ENCODE measurements at places on chromosomes 1 and 21.

DNA sequence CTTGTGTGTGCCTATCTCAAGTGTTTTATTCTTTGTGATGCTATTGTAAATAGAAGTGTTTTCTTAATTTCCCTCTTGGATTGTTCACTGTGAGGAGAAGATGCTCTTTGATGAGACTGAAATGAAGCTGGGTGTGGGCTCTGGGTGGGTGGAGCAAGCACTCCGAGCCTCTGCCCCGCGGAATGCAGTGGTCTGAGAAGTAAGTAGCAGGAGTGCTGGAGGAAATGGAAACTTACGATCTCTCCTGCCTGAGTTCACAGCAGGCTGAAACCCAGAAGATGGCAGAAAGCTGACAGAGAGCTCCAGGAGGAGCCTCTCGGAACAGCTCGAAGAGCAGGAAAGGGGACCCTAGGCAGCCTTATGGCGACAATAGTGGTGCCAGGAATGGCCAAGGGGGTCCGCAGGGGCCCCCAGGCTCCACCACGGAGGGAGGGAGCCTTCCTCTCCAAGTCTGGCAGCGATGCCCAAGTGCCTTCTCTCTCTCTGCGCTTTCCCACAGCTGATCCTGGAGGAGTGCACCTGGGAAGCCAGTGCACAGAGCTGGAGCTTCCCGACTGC, 126.8 kb upstream of the COL6A1 start:
- DNase-seq: peak; percentile 6

- no peak for DNase-seq
Observed at GRCh38 chr1:201556841-201557571, 18.1 kb downstream of the NAV1 start.

GRCh38 chr1:186009039-186009737, 275.0 kb downstream of the HMCN1 start:
- DNase-seq: no peak

- DNase-seq: no peak
Observed at GRCh38 chr1:16438924-16439323, 1.6 kb upstream of the NECAP2 start.
